ENCODE measurements at places on chromosomes 16 and 17. TPM values are rescaled to one million over a fixed set of nuclear protein-coding genes. Genes with fewer than 3 reads are reported as not detected.

DNA sequence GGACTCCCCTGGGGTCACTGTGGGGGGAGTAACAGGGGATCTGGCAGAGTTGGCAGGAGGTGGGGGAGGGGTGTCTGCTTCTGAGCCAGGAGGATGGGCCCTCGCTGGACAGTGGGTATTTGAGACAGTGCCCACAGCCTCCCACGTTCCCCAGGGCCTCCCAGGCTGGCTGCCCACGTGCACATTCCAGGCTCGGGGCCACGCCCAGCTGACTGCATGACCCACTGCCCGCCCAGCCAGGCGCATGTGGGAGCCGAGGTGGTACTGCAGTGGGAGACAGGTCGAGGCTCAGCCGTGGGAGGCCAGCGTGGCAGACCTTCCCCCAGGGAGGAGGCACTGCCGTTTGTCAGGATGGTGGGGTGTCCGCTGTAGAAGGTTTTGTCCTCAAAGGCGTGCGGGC lies 38.8 kb downstream of the BAHCC1 start:
- H3K27me3 ChIP-seq: no peaks in the 10 kb centered on the region
- H3K4me1 ChIP-seq: peaks cover 9% of the 10 kb centered on the region
- peak; percentile 39 for DNase-seq

The KCNH4 gene
- 0.03 TPM for polyA plus RNA-seq

DNA sequence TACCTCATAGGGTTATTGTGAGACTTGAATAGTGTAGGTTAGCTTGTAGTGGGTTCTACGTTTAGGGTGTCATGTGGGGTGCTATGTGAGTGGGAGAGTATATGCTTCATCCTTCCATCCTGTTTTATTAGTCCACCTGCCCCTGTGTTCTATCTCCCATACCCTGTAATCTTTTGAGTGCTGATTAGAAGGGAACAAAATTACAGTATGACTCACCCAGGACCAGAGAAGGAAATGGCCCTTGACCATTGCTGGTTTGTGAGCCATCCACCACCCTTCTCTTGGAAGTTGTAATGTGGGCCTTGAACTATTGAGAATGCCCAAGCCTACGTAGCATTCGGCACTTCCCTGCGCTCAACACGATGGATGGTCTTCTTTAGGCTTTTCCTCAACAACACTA lies 17.1 kb downstream of the SAP30BP start:
- no peaks in the 10 kb centered on the region for H3K27me3 ChIP-seq
- H3K4me1 ChIP-seq: peaks cover 8% of the 10 kb centered on the region
- H3K4me3 ChIP-seq: no peak overlapping the region
- DNase-seq: peak; percentile 59
- H3K27ac ChIP-seq: no peak overlapping the region

The NAA38 gene
- 40.7 TPM for polyA plus RNA-seq

DNA sequence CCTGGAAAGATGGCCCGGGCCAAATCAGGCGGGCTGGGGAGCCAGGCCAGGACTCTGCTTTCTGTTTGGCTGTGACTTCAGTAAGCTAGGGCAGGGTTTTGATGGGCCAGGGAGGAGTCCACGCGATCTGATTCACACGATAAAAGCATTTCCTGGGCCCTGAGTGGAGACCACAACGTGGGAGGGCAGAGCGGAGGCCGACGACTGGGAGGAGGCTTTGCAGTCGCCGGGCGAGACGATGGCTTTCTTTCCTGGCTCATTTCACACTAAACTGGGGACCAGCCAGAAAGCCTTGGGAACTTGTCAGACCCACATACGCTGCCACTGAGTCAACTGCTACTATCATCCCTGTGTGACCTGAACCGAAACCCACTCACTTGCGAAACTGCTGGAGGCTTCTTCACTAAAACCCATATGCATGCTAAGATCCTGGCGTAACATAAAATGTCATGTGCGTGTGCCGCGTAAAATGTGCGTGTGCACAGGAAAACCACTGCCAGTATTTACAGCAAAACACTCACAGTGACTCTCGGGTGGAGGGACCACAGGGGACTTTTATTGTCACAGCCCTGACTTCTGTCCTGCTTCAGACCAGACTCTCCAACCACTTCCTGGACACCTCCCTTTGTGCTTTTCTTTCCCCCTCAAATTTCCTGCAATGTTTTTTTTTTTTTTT lies 14.2 kb upstream of the RHBDF2 start:
- no peaks in the 10 kb centered on the region for H3K36me3 ChIP-seq
- DNase-seq: peak; percentile 96
- H3K27ac ChIP-seq: peak overlapping the region; percentile 90

- no peak overlapping the region for H3K4me3 ChIP-seq
- no peaks in the 10 kb centered on the region for H3K4me1 ChIP-seq
- H3K36me3 ChIP-seq: peaks cover 32% of the 10 kb centered on the region
- H3K27ac ChIP-seq: no peak overlapping the region
These were observed 45.5 kb downstream of the MRC2 start for GRCh38 chr17:62672957-62673356.

The TBC1D26 gene
- polyA plus RNA-seq: not detected

GRCh38 chr17:39755554-39756379 lies 18.0 kb downstream of the GRB7 start:
- peaks cover 5% of the 10 kb centered on the region for H3K27me3 ChIP-seq
- H3K36me3 ChIP-seq: no peaks in the 10 kb centered on the region
- H3K4me1 ChIP-seq: peaks cover 2% of the 10 kb centered on the region

DNA sequence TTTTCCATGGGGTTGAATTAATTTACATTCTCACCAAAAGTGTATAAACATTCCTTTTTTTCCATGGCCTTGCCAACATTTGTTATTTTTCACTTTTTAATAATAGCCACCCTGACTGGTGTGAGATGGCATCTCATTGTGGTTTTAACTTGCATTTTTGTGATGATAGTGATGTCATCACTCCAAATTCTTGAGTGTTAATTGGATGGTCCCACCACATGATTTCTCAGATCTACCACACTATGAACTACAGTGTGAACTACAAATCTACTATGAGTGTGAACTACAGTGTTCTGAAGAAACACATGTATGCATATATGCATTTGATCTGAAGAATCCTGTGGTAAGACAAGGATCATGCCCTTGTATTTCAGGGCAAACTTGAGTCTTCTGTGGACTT lies 340.1 kb downstream of the ABCC12 start:
- DNase-seq: no peak
- H3K4me1 ChIP-seq: no peaks in the 10 kb centered on the region
- no peak overlapping the region for H3K4me3 ChIP-seq
- no peak overlapping the region for H3K27ac ChIP-seq
- no peaks in the 10 kb centered on the region for H3K27me3 ChIP-seq

DNA sequence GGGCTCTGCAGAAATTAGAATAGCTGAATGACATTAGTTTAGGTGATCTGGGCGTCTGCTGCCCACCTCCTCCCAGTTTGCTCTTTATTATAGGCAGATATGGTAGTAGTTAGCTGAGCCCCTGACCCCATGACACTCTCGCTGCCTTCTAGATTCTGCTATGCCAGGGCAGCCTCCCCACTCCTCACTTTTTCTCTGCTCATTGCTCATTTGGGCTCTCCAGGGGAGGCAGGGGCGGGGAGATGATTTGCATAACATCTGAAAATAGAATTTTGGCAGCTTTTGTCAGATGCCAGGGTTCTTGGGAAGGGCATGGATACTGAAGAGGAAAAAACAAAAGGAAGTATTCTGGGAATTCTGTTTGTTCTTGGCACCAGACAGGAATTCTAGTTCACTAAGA lies 78.0 kb upstream of the GAS7 start:
- no peaks in the 10 kb centered on the region for H3K36me3 ChIP-seq
- no peak for DNase-seq

- no peaks in the 10 kb centered on the region for H3K4me1 ChIP-seq
- no peak overlapping the region for H3K4me3 ChIP-seq
- H3K36me3 ChIP-seq: no peaks in the 10 kb centered on the region
- no peaks in the 10 kb centered on the region for H3K27me3 ChIP-seq
- H3K27ac ChIP-seq: no peak overlapping the region
- DNase-seq: no peak
These were observed 7.3 kb upstream of the SMG1 start for GRCh38 chr16:18933501-18933900.

GRCh38 chr17:31320241-31320640 lies 1.2 kb downstream of the EVI2A start:
- no peaks in the 10 kb centered on the region for H3K36me3 ChIP-seq
- H3K27me3 ChIP-seq: no peaks in the 10 kb centered on the region
- no peak overlapping the region for H3K27ac ChIP-seq
- no peak for DNase-seq
- H3K4me1 ChIP-seq: no peaks in the 10 kb centered on the region

DNA sequence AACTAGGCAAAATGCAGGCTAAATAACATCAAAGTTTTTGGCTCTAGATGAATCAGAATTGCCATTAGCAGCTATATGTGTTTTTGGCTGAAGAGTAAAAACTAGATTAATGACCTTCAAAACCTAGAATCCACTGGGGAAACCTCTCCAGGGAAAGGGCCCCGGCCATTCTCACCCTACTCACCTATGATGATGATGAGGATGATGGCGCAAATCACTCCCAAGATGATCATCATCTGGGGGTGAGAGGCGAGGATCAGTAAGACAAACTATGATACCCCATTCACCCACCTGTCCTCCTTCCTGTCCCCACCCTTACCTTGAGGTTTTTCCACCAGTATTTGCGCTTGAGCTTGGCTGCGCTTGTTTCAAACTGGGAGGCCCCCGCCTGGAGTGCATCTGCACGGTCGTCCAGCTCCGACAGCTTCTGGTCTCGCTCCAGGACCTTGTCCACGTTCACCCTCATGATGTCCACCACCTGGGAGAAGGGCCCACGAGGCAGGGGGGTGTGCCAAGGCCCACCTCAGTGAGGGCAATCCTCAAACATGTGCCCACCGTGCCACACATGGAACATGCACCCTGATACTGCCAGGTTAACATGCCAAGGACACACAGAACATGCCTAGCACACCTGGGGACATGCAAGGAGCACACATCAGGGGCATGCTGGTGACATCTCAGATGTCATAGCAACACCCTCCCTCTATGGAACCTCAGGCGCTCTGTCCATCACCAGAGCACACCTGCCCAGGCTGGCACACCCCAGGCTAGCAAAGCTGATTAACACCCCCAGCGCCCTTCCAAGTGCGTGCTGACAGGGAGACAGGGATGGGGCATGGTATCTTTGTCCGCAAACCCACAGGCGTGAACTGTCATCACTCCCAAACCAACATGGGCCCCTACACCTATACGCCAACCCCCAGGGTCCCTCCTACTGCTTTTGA lies 1.2 kb downstream of the VAMP2 start:
- H3K4me1 ChIP-seq: peaks cover 41% of the 10 kb centered on the region
- H3K36me3 ChIP-seq: peaks cover 12% of the 10 kb centered on the region
- no peak for DNase-seq
- H3K27me3 ChIP-seq: no peaks in the 10 kb centered on the region

The CA7 gene
- not detected for polyA plus RNA-seq

DNA sequence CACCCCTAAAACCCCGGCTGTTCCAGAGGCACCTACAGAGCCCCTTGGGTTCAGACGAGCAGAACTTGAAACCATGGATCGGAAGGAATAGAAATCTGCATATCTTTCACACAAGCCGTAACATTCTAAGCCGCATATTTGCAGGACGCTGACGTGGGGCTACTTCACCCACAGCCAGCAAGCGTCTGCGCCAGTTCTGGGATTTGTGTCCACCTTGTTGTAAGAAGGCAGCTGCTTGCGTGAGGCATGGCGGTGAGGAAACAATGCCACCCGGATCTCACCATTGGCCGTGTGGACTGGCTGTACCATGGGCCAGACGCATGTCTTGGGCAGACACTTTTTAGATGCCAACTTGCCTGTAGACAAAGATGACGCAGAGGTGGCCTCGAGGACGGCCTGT lies 34.5 kb downstream of the TNFRSF13B start:
- H3K27me3 ChIP-seq: peaks cover 6% of the 10 kb centered on the region
- DNase-seq: no peak
- no peak overlapping the region for H3K27ac ChIP-seq
- H3K4me3 ChIP-seq: no peak overlapping the region
- H3K4me1 ChIP-seq: no peaks in the 10 kb centered on the region
- H3K36me3 ChIP-seq: no peaks in the 10 kb centered on the region

DNA sequence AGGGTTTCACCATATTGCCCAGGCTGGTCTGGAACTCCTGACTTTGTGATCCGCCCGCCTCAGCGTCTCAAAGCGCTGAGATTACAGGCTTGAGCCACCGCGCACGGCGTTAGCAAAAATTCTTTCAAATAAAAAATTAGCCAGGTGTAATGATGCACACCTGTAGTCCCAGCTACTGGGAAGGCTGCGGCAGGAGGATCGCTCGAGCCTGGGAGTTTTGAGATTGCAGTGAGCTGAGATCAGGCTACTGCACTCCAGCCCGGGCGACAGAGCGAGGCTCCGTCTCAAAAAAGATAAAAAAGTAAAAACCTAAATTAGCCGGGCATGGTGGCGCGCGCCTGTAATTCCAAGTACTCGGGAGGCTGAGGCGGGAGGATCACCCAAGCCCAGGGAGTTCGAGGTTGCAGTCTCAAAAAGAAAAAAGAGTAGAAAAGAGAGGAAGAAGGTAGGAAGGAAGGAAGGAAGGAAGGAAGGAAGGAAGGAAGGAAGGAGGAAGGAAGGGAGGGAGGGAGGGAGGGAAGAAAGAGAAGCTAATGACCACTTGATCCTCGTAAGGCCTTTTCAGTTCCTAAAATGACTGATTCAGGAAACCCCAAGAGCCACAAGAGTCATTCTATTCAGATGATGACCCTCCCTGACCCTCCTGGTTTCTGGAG lies 59.2 kb downstream of the SRL start:
- H3K27ac ChIP-seq: peak overlapping the region; percentile 89
- peak overlapping the region; percentile 76 for H3K4me3 ChIP-seq
- peaks cover 2% of the 10 kb centered on the region for H3K4me1 ChIP-seq
- H3K27me3 ChIP-seq: no peaks in the 10 kb centered on the region
- no peak for DNase-seq

DNA sequence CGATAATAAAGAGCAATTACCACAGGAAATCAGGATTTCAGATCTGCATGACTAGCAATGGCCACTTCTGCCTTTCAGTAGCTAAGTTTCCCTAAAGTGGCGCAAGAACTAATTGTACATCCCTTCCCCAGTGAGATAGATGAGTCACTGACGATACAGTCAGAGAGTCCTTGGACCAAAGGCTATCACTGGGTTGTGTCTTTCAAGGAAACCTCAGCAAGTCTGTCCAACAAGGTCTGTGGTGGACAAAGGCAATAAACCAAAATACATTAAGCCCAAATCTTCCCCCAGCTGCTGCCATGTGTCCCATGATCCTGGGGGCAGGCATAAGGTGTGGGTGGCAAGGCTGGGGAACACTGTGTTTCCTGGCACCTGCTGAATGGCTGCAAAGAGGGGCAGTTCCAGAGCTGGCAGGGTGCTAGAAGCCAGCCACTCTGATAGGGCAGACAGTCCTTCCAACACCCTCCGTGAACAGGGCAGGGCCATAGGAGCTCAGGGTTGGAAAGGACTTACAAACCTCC lies 20.5 kb upstream of the MTMR4 start:
- peak; percentile 57 for DNase-seq
- no peak overlapping the region for H3K27ac ChIP-seq
- peaks cover 10% of the 10 kb centered on the region for H3K4me1 ChIP-seq
- peaks cover 10% of the 10 kb centered on the region for H3K27me3 ChIP-seq

The HSF5 gene
- polyA plus RNA-seq: not detected

- H3K4me1 ChIP-seq: no peaks in the 10 kb centered on the region
- no peaks in the 10 kb centered on the region for H3K36me3 ChIP-seq
- DNase-seq: no peak
- no peaks in the 10 kb centered on the region for H3K27me3 ChIP-seq
These were observed 131.7 kb upstream of the HSBP1 start for GRCh38 chr16:83676086-83676485.

The SOX8 gene
- polyA plus RNA-seq: not detected

- no peak overlapping the region for H3K27ac ChIP-seq
- H3K4me3 ChIP-seq: no peak overlapping the region
- no peak for DNase-seq
These were observed 36.5 kb downstream of the GLP2R start for GRCh38 chr17:9862220-9862619.

The TMEM92 gene
- 0.05 TPM for polyA plus RNA-seq

- peak; percentile 21 for DNase-seq
- H3K4me3 ChIP-seq: no peak overlapping the region
- H3K27ac ChIP-seq: no peak overlapping the region
- H3K36me3 ChIP-seq: peaks cover 17% of the 10 kb centered on the region
- H3K27me3 ChIP-seq: no peaks in the 10 kb centered on the region
- no peaks in the 10 kb centered on the region for H3K4me1 ChIP-seq
These were observed 12.6 kb upstream of the ASGR1 start for GRCh38 chr17:7191571-7192270.
